ENCODE measurements at places on chromosomes 12 and 14.

GRCh38 chr12:2609020-2609419 is 185.8 kb upstream of the FKBP4 start:
- no peak for DNase-seq

DNA sequence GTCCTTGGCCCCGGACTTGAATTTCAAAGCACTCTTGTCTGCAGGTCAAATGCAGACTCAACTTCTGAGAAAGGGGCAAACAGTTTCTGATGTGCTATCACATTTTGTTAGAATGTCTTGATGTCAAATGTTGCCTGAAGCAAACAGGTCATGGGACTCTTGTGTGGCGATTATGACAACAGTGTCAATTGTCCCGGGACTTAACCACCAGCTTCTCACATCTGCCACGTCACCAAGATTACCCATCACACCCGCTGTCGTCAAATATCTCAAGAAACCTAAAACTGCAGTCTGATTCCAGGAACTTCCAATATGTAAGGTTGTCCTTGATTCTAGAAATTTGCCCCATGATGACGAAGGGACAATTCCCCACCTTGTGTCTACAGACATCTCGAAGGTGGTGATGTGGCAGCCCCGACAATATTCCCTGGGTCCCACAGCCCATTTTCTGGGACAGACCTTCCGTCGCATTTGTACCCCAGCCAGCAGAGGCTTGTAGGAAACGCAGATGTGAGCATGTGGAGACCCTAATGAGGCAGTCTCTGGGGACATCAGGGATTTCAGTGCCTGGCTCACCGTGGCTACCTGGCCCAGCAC is 21.3 kb downstream of the LRTM2 start:
- DNase-seq = no peak

- no peak for DNase-seq
These were observed 131.9 kb downstream of the EXOC5 start for GRCh38 chr14:57136669-57137328.

- no peak for DNase-seq
These were observed 9.7 kb downstream of the DCP1B start for GRCh38 chr12:1994429-1995143.

- DNase-seq = no peak
These were observed 1042.4 kb downstream of the AACS start for GRCh38 chr12:126107659-126108058.

DNA sequence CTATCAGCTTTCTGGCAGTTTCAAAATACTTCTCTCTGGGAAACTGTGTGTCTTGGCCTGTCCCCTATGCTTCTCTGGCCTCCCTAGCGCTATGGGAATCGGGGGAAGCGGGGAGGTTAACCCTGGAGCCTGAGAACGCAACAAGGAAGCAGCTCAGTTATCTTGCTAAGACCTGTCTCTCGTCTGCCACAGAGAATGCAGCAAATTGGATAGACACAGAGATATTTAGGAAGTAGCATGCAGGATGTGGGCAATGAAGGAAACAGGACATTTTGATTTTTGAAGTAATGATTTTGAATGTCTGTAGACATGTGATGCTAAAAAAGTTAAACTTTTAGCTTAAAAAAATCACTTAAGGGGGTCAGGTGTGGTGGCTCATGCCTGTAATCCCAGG is 6.6 kb upstream of the CALCOCO1 start:
- no peak for DNase-seq

DNA sequence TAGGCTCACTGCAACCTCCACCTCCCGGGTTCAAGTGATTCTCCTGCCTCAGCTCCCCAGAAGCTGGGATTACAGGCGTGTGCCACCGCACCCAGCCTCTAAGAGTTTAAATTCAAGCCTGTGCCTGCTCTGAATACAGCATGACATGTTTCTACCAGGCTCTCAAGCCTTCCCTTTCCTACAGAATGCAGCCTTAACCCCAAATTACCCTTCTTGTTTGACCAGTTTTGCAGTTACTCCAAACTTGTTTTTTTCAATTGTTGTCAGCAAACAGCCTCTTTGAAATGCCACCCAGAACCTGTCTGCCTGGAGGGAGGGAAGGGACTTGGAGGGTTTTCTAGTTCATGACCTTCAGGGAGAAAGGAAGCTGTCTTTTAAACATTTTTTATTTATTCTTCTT is 15.4 kb downstream of the GLTP start:
- no peak for DNase-seq

DNA sequence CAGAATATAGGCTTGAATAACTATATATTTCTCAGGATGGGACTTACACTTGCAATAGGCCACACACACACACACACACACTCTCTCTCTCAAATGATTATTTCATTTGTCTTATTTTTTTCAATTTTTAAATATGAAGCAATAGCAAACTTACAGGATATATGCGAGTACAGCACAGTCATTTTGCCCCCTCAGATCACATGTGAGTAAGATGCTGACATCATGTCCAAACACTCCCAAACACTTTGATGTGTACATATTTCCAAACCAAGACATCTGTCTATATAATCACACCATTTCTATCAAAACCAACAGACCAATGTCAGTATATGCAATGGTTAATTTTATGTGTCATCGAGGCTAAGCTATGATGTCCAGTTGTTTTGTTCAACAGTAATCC is 1535.9 kb upstream of the FLRT2 start:
- DNase-seq = no peak

GRCh38 chr12:122871851-122872780 is 23.8 kb downstream of the VPS37B start:
- peak; percentile 80 for DNase-seq

- no peak for DNase-seq
These were observed 37.2 kb upstream of the TUBA1C start for GRCh38 chr12:49227713-49228112.

- DNase-seq = no peak
These were observed 735.2 kb upstream of the TBX3 start for GRCh38 chr12:115419145-115419646.

DNA sequence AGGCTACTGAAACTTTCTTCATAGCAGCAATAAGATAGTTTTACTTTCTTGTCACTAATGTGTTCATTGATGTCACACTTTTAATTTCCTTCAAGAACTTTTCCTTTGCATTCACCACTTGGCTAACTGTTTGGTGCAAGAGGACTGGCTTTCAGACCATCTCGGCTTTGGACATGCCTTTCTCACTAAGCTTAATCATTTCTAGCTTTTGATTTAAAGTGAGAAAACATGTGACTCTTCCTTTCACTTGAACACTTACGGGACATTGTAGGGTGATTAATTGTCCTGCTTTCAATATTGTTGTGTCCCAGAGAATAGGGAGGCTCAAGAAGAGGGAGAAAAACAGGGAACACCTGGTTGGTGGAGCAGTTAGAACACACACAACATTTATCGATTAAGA is 41.9 kb downstream of the IFNG start:
- no peak for DNase-seq

DNA sequence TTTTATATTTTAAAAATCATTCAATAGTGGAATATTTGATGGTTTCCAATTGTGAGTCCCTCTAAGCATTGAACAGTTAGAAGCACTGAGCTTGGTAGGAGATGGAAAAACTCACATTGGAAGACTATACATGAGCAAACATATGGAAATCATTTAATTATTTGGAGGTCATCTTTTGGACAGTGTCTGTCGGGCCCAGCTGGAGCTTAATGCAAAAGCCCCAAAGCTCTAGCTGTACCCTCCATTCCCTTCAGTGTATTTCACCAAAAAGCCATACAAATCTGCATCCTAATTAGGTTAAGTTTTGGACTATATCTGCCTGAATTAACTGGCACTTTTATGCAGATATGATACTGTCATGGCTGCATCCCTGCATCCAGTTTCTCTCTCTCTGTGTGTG is 365.7 kb downstream of the FLRT2 start:
- DNase-seq = no peak

DNA sequence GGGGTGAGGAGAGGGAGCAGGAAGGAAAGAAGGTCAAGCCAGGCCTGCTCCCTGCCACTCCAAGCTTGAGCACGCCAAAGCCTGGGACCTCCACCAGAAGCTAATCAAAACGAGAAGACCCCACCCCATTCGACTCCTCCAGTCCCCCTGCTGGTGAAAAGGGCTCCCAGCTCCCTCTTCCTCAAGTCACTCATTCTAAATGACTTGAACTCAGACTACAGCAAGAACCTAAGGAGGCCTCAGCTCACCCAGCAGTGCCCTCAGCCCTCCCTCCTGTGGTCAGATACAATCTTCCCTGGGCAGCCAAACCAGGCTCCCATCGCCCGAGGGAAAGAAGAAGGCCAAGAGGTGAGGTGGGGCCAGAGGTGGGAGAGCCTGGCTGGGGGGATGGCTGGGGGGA is 17.4 kb downstream of the HDAC7 start:
- no peak for DNase-seq

DNA sequence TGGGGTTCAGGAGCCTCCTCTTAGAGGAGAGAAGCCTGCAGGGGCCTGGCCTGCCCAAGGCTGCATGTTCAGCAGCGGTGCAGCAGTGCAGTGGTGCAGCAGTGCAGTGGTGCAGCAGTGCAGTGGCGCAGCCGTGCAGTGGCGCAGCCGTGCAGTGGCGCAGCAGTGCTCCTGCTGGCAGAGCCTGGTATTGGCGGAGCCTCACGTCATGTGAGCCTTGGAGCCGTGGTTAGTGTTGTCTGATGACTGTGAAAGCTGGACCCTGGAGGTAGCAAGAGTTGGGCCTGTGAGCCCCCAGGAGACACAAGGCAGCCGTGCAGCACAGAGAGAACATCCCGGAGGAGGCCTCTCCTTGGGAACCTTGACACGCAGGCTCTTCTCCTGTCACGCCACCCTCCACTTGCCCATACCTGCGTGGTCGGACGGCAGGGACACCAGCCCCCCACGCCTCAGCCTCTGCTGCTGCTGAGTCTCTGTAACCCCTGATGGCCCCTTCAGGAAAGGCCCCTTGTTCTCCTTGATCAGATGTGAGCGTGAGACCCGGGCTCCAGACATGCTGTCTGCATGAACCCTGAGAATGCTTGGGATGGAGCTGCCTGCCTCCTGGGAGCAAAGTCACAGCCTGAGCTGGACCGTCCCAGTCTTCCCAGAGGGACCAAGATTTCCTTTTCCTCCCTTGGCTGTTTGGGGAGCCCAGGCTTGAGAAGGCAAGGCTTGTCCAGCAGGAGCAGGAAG is 193.7 kb downstream of the KIF26A start:
- DNase-seq = no peak

DNA sequence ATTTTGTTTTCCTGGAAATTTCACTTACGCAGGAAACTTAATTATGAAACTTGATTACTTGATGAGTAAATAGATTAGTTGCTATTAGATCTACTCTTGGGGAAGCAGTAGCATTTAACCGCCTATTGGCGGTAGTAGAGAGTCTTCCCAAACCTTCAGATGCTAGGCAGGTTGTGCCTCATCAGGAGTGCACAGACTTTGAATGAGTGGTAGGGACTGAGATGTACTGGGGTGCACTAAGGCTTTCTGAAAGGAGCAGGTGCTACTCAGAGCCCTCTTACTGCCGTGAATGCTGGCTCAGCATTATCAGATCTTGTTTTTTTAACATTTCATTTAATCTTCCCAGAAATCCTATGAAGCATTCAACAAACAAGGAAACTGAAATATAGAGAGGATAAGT is 7.7 kb downstream of the GATC start:
- DNase-seq = no peak

DNA sequence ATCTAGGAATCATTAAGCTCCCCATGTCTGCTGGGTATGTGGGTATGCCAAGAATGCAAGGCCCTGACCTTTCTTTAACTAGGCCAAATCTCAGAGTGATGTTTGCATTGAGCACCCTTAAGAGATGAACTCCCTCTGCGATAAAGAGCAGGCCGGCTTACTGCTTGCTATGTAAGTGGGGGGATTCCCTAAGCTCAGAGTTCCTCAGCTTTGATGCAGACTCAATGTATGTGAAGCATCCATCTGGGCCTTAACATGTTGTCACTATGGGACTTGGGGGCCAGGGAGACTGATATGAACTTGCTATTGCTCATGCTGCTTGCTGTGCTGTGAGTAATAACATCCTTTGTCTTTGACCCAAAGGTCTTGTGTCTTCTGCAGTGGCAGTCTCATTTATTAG is 149.7 kb downstream of the C12orf75 start:
- DNase-seq = no peak

DNA sequence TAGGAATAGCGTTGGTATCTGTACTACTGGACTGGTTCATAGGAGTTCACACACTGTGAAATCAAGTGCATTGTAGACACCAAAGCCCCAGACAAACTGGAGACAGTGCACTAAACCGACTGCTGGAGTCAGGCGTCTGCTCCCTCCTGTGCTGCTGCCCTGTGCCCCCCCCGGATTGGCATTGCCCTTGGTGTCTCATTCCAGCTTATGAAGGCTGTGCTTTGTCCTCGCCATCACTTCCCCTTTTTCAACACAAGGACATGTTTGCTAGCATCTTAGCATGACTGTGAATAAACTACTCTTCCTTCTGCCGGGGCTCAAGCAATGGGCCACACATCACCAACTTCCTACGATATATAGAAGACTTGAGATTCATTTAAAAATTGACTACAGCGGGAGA is 84.0 kb downstream of the TMCC3 start:
- no peak for DNase-seq

- DNase-seq = no peak
These were observed 19.4 kb downstream of the RAP1B start for GRCh38 chr12:68630050-68630449.

DNA sequence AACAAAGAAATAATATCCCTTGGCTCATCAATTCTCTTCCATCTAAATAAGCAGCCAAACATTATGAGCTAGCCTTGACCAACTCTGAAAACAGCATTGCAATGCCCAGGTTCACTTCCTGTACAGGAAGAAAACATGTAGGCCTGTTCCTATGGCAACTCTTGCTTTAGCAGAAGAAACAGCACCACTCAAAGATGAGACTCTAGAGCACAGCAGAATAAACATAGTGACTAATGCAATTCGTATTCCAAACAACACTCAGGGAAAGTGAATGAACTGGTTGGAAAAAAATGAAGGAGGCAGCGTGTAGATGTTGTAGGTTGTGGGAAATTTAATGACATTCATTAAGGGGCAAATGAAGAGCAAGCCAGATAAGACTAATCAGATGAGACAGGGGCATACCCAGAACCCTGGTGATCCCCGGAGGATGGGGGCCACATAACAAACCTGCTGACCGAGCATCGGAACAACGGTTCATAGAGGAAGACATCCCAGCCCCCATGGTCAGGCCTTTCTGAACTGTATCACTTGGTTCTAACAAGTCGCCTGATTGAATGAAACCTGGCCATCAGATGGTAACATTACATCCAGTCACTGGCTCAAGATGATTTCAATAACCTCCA is 9.0 kb downstream of the ARHGDIB start:
- no peak for DNase-seq

DNA sequence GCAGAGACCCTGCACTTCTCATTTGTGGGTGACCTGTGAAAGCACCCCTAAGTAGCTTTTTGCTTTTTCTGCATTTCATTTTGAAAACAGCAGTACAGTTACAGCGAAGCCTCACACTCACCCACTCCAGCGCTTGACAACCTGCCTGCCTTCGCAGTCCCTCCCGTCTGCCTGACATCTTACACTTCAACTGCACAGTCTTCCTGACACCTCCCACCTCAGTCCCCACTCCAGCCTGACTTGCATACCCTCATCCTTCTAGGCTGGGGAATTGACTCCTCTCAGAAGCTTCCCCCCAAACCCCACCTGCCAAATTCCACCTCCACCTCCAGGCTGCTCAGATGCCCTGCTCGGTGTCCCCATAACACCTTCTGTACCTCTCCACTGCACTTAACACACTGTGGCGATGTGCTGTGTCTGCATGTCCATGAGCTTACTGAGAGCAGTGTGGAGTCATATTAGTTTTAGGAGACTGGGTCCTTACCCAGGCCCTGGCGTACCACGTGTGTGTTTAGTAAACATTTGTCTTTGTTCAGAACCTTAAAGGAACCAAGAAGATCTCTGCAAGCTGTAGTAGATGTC is 159.4 kb downstream of the PRKCH start:
- no peak for DNase-seq

All from NCI-H1417 treated with DMSO at 0.1 percent for 48 hours (cell line).